NK-92 treated with Interleukin-12 subunit alpha and Interleukin-12 subunit beta, amount 100 ng/mL, for 24 hours (cell line): ENCODE measurements at places on chromosomes 13 and 19.

DNA sequence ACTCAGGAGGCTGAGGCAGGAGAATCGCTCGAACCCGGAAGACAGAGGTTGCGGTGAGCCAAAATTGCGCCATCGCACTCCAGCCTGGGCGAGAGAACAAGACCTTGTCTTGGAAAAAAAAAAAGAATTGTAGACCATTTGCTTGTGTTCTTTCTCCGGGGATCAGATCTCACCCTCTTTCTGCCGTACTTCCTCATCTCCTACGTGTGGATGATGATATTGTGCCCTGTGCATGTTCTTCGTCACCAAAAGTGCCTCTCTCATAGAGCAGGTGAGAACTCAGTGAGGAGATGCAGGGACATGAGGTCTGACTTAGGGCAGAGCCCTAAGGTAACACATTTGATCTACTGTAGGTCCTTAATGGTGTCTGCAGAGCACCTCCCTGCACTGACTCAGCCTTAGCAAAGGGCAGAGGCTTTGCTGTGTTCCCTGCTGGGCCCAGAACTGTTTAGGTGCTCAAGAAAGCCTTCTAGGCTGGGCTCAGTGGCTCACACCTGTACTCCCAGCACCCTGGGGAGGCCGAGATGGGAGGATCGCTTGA is 1.3 kb downstream of the APOC2 start:
- no peak for DNase-seq

GRCh38 chr19:29724746-29725145 is 9.7 kb upstream of the C19orf12 start:
- DNase-seq: no peak

GRCh38 chr13:30898678-30899241 is 7.3 kb upstream of the MEDAG start:
- DNase-seq: no peak

DNA sequence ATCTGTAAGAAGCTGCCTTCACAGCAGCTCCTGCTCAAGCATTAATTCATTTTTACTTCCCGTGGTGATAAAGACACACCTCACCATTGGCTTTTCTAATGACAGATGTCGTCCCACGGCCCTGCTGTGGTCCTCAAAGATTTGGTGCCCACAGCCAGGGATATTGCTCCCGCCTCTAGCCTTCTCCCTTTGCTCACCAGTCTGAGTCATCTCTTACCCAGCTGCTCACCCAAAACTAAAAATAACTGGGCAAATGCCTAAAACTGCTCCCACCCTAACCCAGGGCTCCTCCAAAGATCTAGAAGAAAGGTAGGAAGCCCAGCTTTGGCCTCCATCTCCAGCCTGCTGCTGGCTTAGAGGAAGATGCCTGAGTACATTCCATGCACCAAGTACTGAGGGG is 371.1 kb upstream of the ZNF507 start:
- DNase-seq: no peak

GRCh38 chr13:109743706-109744453 is 42.5 kb downstream of the IRS2 start:
- no peak for DNase-seq

DNA sequence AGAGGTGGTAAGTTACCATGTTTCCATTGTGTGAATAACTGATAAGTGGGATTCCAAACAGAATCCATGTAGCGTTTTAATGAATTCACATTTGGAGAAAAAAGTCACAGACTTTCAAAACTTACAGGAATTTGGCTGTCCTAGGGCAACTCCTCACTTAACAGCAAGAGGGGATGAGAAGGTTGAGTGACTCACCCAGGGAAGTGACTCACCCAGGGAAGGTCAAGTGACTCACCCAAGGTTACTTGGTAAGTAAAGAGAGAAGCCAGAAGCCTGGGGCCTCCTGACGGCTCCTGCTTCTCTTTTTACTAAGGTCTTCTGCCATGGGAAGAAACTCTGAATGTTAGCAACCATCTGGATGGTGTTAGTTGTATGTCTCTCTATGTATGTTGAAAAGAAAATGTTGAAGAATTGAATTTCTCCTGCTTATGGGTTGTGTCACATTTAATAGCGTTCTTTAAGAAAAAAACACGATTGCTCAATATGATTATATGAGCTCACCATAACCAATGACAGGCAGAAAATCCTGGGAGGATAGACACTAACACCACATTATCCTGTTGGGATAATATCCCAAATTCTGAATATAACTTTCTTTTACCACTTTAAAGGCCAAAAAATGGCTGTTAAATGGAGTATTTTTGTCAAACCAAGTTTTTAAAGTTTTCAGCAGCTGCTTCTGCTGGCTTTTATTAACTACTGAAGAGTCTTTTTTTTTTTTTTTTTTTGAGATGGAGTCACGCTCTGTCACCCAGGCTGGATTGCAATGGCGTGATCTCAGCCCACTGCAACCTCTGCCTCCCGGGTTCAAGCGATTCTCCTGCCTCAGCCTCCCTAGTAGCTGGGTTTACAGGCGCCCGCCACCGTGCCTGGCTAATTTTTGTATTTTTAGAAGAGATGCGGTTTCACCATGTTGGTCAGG is 195.6 kb downstream of the GGACT start:
- peak; percentile 71 for DNase-seq

GRCh38 chr13:110448230-110448629 is 113.3 kb downstream of the RAB20 start:
- no peak for DNase-seq

DNA sequence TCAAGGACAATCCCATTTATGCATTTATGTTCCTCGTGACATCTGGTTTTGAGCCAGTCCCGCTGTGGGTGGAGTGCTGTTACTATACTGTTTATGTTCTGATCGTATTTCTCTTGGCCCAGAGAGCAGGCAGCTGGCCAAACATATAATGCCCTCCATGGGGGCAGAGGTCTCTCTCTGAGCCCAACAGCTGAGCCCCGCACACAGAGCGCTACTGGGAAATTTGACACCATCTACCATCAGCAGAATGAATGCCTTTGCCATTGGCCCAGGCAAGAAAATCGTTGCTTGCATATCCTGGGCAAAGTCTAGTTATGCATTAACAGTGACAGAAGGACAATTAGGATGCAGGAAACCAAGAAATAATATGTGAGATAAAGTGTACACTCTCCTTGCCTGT is 126.8 kb upstream of the CACNA1A start:
- DNase-seq: no peak

DNA sequence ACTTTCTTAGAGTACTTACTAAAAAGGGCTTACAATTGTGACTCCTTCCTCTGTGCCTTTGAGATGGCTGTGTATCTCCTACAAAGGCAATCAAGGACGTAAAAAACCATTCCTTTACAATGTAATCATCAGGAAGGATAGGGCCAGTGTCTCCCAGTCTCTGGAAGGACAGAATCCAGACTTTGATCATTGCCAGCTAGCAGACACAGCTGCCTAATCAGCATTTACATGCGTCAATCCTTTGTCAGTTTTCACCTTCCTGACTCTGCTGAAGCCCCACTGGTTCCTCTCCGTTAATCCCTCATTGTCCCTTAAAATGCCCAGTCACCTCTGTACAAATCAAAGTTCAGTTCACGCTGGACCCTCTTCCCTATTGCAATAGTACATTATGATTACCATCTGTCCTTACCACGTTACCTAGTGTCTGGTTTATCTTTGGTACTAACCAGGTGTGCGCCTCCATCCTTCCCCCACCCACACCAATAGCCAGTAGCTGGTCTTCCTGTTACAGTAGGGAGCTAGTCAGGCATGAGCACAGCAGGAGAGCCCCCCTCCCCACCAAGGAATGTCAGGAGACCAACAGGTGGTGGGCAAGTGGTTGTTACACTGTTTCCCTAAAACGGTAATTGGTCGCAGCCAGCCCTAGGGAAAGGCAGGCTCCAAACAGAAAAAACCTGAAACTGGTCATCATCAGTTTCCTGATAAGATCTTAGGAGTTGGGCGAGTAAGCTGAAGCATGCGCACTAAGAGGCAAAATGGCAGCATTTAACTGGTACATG is 49.7 kb downstream of the TGDS start:
- DNase-seq: no peak

DNA sequence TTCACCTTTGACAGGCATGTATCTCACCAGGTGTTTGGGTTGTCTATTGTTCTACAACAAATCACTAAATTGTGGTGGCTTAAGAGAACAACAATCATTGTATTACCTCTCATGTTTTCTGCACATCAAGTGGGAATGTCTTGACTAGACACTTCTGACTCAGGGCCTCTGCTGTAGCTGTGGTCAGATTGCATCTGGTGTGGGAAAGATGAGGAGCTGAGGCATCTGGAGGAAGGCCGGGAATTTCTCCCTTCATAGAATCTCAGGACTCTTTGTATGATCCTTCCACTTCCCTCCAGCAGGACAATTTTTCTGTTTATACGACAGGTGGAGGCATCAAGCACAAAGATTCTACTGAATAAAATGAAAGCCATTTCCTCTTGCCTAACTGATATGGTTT is 511.8 kb upstream of the NBEA start:
- no peak for DNase-seq

- DNase-seq: no peak
Measured at GRCh38 chr13:103772576-103772975, 706.4 kb upstream of the SLC10A2 start.

DNA sequence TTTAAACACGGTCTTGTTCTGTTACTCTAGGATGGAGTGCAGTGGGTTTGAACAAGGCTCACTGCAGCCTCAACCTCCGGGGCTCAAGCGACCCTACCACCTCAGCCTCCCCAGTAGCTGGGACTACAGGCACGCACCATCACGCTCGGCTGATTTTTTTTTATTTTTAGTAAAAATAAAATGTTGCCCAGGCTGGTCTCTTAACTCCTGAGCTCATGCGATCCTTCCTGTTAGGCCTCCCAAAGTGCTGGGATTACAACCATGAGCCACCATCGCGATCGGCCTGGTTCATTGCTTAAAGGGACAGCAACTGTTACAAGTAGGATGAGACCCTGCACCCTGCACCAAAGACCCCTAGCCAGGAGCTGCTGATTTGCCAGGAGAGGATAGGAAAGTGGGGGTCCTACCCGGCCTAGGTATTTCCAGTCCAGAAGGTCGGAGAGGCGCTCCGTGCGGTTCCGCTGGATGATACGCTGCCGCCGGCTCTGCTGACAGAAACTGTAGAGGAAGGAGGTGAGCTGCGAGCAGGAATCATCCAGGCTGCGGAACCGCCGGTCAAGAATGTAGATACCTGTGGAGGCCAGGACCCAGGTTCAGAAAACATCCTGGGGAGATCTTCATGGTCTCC is 5.1 kb downstream of the FTL start:
- no peak for DNase-seq

DNA sequence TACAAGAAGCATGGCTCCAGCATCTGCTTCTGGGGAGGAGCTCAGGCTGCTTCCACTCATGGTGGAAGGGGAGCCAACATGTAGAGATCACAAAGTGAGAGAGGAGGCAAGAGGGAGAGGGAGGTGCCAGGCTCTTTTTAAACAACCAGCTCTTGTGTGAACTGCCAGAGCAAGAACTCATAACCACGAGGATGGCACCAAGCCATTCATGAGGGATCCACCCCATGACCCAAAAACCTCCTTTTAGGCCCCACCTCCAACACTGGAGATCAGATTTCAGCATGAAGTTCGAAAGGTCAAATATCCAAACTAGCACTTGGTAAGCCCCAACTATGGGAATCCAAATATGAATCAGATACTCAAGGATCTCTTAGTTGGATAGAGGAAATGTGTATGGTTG is 131.2 kb downstream of the RXFP2 start:
- no peak for DNase-seq

GRCh38 chr19:35438527-35438926 is 9.5 kb upstream of the FFAR2 start:
- DNase-seq: no peak

DNA sequence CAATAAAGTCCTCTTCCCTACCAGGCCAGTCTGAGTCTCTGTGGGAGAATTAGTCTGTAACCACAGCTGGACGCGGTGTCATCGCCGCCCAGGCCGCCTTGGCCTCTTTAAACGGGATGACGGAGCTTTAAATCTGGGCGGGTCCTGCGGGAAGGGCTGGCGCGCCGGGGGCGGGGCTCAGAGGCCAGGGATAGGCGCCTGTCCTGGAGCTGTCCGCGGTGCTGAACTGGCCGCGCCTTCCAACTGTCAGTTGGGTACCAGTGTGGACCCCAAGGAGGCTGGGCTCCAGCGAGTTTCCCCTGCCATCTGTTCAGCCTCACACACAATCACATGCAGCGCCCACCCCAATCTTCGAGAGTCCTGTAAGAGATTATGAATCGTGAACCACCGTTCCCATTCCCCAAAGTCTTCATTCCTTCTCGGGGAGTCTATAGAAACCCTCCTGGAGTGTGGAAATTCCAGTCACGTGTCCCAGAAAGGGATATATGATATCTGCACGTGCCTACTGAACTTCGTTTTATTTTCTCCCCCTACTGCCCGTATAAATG is 11.5 kb downstream of the APLP1 start:
- no peak for DNase-seq
